AG09319 (cell line): ENCODE measurements at places on chromosomes 11 and 22.

DNA sequence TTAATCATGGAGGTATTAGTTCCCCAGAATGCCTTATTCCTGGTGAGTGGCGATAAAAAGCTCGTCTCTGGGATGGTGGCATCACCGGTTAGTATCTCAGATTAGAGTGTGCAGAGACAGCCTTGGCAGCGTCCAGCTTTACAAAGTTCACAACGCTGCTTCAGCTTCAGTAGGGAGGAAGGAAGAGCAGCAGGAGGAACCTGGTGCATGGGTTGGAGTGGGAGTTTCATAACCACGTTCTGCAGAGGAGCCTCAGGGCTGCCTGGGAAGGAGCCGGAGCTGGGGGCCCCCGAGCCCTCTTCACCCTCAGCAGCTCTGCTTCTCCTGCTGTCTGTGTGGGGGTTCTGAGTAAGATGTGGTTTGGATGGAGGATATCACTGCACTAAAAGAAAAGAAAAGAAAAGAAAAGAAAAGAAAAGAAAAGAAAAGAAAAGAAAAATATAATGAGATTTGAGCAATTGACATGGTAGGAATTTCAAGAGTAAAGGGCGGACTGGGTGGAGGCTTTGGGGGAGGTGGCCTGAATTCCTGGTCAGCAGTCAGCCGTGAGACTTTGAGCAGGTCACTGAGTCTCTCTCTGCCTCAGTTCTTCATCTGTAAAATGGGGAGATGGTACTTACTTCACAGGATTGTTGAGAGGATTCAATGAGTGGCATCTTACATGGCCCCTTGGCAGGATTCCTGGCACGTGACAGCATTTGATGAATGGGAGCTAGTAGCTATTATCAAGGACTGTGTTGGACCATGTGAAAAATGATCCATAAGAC, 6.5 kb downstream of the ASPHD2 start:
- DNase-seq, result no peak

- DNase-seq, result no peak
Measured at GRCh38 chr22:39214383-39215069, 30.3 kb downstream of the PDGFB start.

- DNase-seq, result no peak
Measured at GRCh38 chr11:73465023-73465675, 89.0 kb downstream of the RELT start.

DNA sequence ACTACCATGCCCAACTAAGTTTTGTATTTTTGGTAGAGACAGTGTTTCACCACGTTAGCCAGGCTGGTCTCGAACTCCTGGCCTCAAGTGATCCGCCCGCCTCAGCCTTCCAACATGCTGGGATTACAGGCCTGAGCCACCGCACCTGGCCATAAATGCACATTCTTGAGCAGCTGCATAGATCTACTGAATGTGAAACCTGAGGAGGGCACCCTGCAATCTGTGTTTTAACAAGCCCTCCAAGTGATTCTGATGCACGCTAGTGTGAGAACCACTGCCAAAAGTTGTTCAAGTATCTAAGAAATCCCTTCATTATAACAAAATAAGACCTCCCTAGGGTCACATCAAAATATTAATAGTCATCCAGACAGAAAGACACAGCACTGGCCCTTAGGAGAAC, 89.3 kb downstream of the RDX start:
- no peak for DNase-seq

- DNase-seq, result no peak
Measured at GRCh38 chr11:28596816-28597215, 488.6 kb downstream of the METTL15 start.

DNA sequence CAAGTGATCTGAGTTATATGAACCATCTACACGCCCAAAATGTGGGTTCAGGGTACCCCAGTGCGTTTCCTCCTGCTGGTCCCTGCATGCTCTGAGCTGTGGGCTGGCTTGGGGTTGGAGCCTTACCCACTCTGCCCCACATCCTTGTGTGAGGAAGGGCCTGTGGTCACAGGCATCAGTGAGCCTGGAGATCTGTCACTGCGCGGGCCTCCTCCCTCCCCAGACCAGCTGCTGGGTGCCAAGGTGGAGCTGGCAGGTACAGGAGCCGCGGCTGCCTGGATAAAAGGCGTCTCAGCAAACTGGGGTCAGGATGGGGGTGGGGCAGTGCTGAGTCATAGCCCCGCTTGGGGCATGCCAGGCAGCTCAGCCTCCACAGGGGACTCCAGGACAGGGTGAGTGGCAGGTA, 17.9 kb downstream of the GNAZ start:
- DNase-seq, result no peak

DNA sequence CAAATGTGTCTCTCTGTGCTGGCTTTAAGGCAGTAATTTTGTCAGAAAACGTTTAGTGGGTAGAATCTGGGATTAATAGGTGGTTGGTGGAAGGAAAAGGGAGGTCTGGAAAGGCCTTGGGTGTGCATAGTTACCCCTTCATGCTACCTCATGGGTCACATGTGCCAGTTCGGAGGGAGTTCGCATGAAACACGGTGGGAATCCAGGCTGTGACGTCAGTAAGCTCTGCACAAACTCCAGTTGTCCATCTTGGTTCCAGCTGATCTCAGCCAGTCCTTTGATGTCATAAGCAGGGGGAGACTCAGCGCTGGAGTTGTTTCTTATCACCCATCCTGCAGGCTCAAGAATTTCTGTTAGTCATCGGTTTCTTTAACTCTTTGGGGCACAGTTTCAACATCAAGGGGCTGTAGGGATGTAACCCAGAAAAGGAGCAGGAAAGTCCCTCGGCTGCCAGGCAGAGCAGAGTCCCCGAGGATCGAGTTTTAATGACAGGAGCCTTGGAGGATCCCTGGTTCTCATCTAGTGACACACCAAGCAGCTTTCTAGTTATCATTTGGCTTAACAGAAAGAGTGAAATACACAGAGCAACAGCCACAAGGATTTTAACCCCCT, 28.9 kb downstream of the MOV10L1 start:
- peak; percentile 56 for DNase-seq

DNA sequence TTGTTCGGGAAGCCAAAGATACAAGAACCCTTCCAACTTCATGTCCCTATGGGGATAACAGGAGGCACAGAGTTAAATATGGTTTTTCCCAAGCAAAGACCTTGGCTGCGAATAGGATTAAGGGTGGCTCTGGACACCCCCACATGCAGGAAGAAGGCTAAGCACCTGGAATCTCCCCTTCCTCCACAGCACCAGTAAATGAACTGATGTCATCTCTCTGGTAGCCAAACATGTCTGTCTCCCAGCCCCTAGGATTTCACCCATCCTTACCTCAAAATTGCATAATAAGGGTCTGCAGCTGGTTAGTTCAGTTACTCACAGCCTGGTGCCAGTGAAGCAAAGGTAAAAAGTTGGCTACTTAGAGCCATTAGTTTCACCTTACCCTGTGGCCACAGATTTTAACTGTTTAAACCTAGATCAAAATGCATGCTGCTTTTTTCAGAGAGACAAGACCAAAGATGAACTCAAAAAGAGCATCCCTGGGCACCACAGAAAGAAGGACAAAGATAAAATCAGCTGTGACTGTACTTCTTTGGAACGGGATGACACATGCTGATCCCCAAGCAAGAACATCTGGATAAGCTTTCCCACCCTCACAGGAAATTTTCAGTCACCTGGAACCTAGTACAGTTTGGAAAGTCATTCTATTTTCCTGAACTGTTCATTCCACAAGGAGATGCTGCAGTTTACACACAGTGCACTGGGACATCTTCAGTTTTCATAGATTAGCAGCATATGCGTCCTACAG, 77.2 kb upstream of the AKIP1 start:
- no peak for DNase-seq

DNA sequence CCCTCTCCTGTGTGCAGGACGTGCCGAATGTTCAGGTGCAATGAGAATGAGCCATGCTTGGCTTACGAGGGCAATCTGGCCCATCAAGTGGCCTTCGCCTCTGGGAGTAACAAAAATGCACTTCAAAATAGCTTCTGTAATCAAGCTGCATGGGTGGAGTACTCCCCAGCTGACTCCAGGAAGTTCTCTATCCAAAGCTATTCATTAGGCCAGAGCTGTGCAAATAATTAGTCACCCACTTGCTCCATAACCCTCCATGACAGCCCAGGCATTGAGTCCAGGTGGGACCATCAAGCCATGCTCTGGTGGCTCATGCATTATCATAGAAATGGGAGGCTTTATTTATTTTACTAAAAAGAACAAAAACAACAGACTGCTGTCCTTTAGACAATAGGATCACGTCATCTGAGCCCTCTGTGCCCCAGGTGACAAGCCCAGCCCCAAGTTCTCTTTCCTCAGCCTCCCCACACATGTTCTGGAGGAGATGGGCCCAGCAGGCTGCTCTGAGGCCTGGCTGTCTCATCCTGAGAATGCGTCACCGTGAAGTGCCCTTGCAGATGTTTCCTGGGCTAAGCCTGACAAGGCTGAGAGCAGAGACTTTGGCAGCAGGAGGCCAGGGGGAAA, 244.7 kb downstream of the ETS1 start:
- DNase-seq, result no peak
